Keratinocyte (primary cell): ENCODE measurements at places on chromosomes 5 and 9. TPM values are rescaled to one million over a fixed set of nuclear protein-coding genes. Genes with fewer than 3 reads are reported as not detected.

GRCh38 chr5:179411161-179411841 lies 66.0 kb upstream of the ADAMTS2 start:
- no peak for DNase-seq
- no peaks in the 10 kb centered on the region for H3K36me3 ChIP-seq
- H3K27me3 ChIP-seq, result no peaks in the 10 kb centered on the region
- no peak overlapping the region for H3K4me3 ChIP-seq
- no peaks in the 10 kb centered on the region for H3K4me1 ChIP-seq

GRCh38 chr5:16580382-16580781 lies 36.4 kb downstream of the RETREG1 start:
- H3K36me3 ChIP-seq, result no peaks in the 10 kb centered on the region
- no peak overlapping the region for H3K4me3 ChIP-seq
- DNase-seq, result no peak
- H3K27me3 ChIP-seq, result no peaks in the 10 kb centered on the region

GRCh38 chr9:5531101-5531882 lies 21.0 kb downstream of the PDCD1LG2 start:
- peaks cover 14% of the 10 kb centered on the region for H3K4me1 ChIP-seq
- H3K36me3 ChIP-seq, result peaks cover 7% of the 10 kb centered on the region
- H3K27me3 ChIP-seq, result no peaks in the 10 kb centered on the region
- no peak overlapping the region for H3K4me3 ChIP-seq
- no peak for DNase-seq
- no peak overlapping the region for H3K27ac ChIP-seq

DNA sequence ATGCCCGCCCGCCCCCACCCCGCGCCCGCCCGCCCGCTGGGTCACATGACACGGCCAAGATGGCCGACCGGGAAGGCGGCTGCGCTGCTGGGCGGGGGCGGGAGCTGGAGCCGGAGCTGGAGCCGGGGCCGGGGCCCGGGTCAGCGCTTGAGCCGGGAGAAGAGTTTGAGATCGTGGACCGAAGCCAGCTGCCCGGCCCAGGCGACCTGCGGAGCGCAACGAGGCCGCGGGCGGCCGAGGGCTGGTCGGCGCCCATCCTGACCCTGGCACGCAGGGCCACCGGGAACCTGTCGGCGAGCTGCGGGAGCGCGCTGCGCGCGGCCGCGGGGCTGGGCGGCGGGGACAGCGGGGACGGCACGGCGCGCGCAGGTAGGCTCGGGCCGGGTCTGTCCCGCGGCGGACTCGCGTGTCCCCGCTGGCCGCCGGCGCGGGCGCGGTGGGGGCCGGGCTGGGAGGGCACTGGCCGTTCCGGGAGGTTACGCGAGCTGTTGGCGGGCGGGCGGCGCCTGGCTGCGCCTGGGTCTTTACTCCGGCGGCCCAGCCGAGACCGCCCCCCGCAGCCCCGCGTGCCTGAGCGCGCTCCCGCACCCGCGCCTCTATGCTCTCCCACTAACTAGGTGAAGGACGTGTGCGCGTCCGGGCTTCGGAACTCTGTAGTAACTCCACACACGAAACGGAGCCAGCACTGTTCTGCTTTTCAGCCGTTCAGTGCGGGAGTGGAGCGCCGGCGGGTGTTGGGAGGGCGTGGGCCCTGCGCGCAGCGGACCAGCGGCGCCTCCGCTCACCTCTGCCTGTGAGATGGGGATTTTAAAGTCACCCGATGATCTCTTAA lies at the start of gene RUFY1:
Gene RUFY1 (plus strand): TSS at position 44 of the 832 bp plus-strand sequence. CDS start 16 bp downstream, at position 60.
- no peaks in the 10 kb centered on the region for H3K36me3 ChIP-seq
- DNase-seq, result no peak
- no peaks in the 10 kb centered on the region for H3K27me3 ChIP-seq
- H3K4me1 ChIP-seq, result peaks cover 17% of the 10 kb centered on the region
- peak within 1 kb of the TSS; percentile 82 for H3K27ac ChIP-seq

DNA sequence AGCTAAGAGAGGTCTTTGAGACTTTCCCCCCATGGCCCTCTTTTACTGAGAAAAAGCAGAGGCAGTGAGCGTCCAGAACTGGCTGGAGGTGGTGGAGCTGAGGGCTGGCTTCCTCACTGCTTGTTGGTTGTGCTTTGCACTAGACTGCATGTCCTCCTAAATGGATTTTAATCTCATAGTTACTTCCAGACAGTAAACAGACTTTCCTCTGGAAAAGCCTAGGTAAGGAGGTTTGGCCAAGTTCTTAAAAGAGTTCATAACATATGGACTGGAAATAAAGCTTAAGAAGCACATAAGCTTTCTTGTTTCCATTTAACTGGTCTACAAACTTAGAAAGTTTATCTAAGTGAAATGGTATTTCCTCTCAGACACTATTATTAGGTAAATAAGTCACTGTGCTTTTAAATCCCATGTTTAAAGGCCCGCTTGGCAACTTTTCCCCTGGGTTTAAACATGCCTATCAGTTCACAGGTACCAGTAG lies 2.0 kb downstream of the ASPN start:
- H3K4me1 ChIP-seq, result peaks cover 36% of the 10 kb centered on the region
- no peak for DNase-seq
- H3K27me3 ChIP-seq, result no peaks in the 10 kb centered on the region
- H3K27ac ChIP-seq, result peak overlapping the region; percentile 90
- no peaks in the 10 kb centered on the region for H3K36me3 ChIP-seq

DNA sequence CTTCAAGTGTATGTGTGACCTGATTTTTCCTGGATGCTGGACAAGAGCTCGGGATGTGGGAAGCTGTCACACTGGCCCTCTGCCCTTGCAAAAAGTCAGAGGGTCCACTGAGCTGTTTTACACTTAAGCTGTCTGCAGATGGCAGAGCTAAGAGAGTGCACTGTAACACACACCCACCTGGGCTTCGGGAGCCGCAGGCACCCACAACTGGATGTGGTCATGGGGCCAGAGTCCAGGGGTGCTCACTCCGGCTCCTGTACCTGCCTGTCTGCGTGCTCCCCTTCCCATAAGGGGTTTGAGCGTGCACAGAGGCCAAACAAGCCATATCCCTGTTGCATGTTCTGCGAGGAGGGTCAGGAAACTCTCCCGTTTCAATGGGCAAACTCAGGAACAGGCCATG lies 82.5 kb downstream of the LRRC70 start:
- H3K27me3 ChIP-seq, result no peaks in the 10 kb centered on the region
- DNase-seq, result no peak
- no peaks in the 10 kb centered on the region for H3K4me1 ChIP-seq
- no peak overlapping the region for H3K27ac ChIP-seq
- H3K4me3 ChIP-seq, result no peak overlapping the region

- no peak overlapping the region for H3K4me3 ChIP-seq
- no peaks in the 10 kb centered on the region for H3K36me3 ChIP-seq
- no peak for DNase-seq
- H3K27me3 ChIP-seq, result no peaks in the 10 kb centered on the region
- H3K27ac ChIP-seq, result no peak overlapping the region
Observed at GRCh38 chr5:168947212-168947868, 353.6 kb downstream of the SLIT3 start.

DNA sequence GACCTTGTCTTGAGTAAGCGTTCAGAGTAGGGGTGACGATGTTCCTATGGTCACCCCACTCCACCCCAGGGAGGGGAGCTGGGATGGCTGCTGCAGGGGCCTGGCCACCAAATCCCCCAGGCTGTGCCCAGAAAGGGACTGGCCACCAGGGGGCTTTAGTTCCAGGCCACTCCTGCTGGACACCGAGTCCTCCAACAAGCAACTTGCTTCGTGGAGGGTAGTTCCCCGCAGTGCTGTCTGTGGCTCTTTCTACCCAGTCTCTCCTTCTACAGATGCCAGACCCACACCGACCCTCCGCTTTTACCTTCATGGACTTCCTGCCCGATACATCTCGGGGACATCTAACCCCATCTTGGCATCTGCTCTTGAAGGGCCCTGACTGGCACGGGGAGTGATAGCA lies 35.7 kb upstream of the GABRP start:
- H3K27ac ChIP-seq, result no peak overlapping the region
- no peaks in the 10 kb centered on the region for H3K36me3 ChIP-seq
- no peak overlapping the region for H3K4me3 ChIP-seq
- no peaks in the 10 kb centered on the region for H3K27me3 ChIP-seq
- no peak for DNase-seq

- no peaks in the 10 kb centered on the region for H3K27me3 ChIP-seq
- H3K4me1 ChIP-seq, result no peaks in the 10 kb centered on the region
- no peak overlapping the region for H3K27ac ChIP-seq
- H3K4me3 ChIP-seq, result no peak overlapping the region
Observed at GRCh38 chr5:18932081-18932480, 1055.9 kb downstream of the CDH18 start.

DNA sequence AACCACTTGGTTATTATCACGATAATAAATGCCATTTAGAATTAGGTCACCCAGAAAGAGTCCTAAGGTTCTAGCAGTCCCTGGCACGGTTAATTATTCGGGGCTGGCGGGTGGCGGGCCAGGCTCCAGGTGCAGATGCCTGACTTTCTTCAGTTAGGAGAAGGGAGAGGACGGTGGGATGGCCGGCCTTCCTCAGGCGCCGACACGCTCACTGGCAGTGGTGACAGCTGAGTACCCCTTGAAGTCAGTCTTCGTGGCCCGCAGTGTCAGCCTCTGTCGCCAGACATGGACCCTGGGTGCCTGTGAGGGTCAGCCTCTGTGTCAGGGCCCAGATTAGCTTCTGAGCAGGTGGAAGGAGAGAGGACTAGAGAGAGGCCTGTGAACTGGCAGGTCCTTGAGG lies 21.1 kb upstream of the EXOC3 start:
- no peak overlapping the region for H3K4me3 ChIP-seq
- peaks cover 3% of the 10 kb centered on the region for H3K4me1 ChIP-seq
- H3K27me3 ChIP-seq, result no peaks in the 10 kb centered on the region
- H3K27ac ChIP-seq, result no peak overlapping the region

- H3K36me3 ChIP-seq, result no peaks in the 10 kb centered on the region
- H3K27me3 ChIP-seq, result no peaks in the 10 kb centered on the region
- no peak for DNase-seq
- H3K4me3 ChIP-seq, result no peak overlapping the region
- H3K4me1 ChIP-seq, result no peaks in the 10 kb centered on the region
- H3K27ac ChIP-seq, result no peak overlapping the region
Observed at GRCh38 chr5:116671211-116671736, 96.7 kb upstream of the SEMA6A start.

- peak; percentile 96 for DNase-seq
- peak overlapping the region; percentile 61 for H3K27ac ChIP-seq
- peaks cover 27% of the 10 kb centered on the region for H3K4me1 ChIP-seq
- no peaks in the 10 kb centered on the region for H3K27me3 ChIP-seq
Observed at GRCh38 chr9:130138171-130138653, 34.0 kb upstream of the NCS1 start.

GRCh38 chr5:137935190-137935589 lies 45.9 kb downstream of the PKD2L2 start:
- H3K4me1 ChIP-seq, result no peaks in the 10 kb centered on the region
- H3K27ac ChIP-seq, result no peak overlapping the region
- no peaks in the 10 kb centered on the region for H3K27me3 ChIP-seq
- H3K4me3 ChIP-seq, result no peak overlapping the region
- DNase-seq, result no peak

DNA sequence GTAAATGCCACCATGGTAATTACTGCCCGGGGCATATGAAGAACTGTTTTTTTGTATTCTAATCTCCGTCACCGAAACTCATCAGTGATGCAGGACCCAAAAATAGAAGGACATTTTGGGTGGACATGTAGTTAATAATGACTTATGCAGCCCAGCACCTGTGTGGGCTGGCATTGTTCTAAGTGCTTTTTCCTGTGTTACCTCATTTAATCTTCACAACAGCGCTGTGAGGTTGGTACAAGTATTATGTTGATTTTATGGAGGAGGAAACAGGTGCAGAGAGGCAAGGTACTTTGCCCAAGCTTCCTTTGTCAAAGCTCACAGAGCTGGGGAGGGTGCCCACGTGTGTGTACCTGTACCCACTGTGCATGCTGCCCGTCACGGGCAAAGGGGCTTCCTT lies 58.4 kb downstream of the DAPK1 start:
- H3K4me1 ChIP-seq, result no peaks in the 10 kb centered on the region
- no peaks in the 10 kb centered on the region for H3K27me3 ChIP-seq
- DNase-seq, result no peak
- no peak overlapping the region for H3K4me3 ChIP-seq
- no peaks in the 10 kb centered on the region for H3K36me3 ChIP-seq

DNA sequence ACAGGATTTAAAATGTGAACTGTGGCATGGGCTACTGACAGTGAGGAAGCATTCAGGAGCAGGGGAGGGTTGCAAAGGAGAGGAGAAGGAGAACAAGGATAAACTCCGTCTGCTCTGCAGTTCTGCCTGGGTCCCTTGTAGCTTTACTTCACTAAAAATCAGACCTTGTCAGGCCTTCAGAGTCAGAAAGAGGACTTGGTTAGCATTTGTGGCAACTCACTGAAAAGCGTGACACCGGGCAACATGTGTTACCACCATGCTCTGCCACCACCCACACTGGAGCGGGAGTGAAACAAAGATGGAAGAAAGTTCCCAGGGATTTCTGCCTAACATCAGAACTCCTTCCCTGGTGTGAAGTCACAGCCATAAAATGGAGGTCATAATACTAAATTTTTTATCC lies 19.3 kb downstream of the FYB1 start:
- no peaks in the 10 kb centered on the region for H3K27me3 ChIP-seq
- H3K27ac ChIP-seq, result no peak overlapping the region
- peaks cover 32% of the 10 kb centered on the region for H3K4me1 ChIP-seq
- no peak for DNase-seq

GRCh38 chr9:107948601-107949000 lies 459.0 kb upstream of the KLF4 start:
- no peaks in the 10 kb centered on the region for H3K36me3 ChIP-seq
- no peak overlapping the region for H3K27ac ChIP-seq
- DNase-seq, result no peak
- no peaks in the 10 kb centered on the region for H3K27me3 ChIP-seq
- no peaks in the 10 kb centered on the region for H3K4me1 ChIP-seq

Gene CKMT2
- polyA plus RNA-seq, result not detected in 3 replicates

Gene GNA14
- not detected in 3 replicates for polyA plus RNA-seq

Gene PTGES
- 16.3 to 34.1 TPM (median 19.7 TPM) in 3 replicates for polyA plus RNA-seq

Gene PCDHB3
- 0.03 to 0.08 TPM (median 0.05 TPM) in 3 replicates for polyA plus RNA-seq

Gene SPEF2
- polyA plus RNA-seq, result 0.95 to 1.6 TPM (median 1.1 TPM) in 3 replicates

Gene NSMF
- 29.5 to 46.6 TPM (median 33.1 TPM) in 3 replicates for polyA plus RNA-seq
